NCI-H748 treated with DMSO at 0.1 percent for 48 hours (cell line): ENCODE measurements at places on chromosomes 12 and 14.

DNA sequence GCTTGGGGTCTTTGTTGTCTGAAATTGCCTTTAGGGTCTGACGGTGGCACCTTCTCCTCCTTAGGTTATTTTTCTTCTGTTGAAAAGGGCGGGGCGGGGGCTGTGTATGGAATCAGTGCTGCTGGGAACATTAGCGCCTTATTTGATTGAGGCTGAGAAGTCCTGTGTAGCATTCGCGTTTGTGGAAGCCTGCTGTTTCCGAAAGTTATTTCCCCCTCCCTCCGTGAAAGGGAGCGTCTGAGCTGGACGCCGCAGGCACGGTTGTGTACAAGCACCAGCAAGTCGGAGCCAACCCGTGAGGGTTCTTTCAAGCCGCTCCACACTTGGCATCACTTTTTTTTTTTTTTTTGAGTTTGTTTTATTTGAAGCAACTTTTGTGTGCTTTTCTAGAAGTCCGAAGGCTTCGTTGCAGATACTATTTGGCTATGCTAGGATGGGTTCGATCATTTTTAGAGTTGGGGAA lies 1.1 kb downstream of the SYNE2 start:
- DNase-seq, result peak; percentile 60

DNA sequence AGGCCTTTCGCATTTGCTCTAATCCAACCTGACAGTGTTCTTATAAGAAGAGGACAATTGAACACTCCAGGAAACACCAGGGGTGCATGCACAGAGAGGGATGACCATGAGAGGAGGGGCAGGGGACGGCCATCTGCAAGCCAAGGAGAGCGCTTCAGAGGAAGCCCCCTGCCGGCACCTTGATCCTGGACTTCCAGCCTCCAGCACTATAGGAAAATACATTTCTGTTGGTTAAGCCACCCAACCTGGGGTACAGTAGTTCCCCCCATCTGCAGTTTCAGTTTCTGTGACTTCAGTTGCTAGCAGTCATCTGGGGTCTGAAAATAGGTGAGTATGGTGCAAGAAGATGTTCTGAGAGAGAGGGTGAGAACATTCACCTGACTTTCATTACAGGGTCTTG lies 64.7 kb downstream of the CLMN start:
- DNase-seq, result no peak

GRCh38 chr14:101233808-101234207 lies 327.5 kb upstream of the DIO3 start:
- no peak for DNase-seq

- DNase-seq, result peak; percentile 58
These were observed 34.9 kb downstream of the KRT80 start for GRCh38 chr12:52156757-52157565.

DNA sequence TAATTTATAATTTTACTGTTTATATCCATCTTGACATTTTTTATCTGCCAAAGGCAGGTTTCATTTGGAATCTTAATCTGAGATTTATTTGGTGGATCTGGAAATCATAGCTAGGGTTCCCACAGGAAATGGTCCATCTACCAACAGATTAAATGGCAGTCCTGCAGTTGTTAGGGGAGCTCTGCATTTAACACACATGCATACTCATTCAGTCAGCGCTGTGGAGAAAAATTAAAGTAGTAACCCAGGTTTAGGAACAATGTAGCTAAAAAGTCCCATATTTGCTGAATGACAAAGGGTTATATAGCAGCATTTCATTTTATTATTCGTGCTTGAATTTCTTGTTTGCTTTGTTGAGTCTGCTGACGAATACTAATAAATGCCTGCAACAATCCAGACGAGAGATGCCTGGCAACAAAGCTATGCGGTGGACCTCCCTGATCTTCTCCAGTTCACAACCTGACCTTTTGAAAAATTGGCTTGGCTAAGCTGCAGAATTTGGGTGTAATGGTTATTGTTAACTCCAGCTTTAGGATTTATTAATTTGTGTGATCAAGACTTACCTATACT lies 59.8 kb downstream of the MIPOL1 start:
- DNase-seq, result peak; percentile 83

DNA sequence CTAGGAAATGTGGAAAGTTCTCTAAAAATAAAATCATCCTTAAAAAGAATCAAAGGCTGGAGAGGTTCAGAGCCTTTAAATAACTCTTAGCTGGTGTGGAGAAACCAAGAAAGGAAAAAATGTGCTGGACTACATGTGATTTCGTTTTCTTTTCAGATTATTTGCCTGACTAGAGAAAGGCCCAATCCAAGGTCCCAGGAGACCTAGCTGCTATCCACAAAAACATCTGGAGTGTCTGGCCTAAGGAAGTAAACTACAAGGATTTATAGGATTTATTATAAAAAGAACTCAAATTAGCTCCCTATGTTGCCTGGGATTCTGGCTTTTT lies 774 bp upstream of the TMEM30B start:
- DNase-seq, result no peak

GRCh38 chr12:80156306-80156705 lies 57.0 kb downstream of the OTOGL start:
- DNase-seq, result no peak

GRCh38 chr14:37709419-37710195 lies 114.2 kb downstream of the TTC6 start:
- DNase-seq, result no peak

- no peak for DNase-seq
These were observed 116.9 kb downstream of the DIP2B start for GRCh38 chr12:50621399-50622300.

GRCh38 chr12:46944088-46944487 lies 118.3 kb upstream of the SLC38A4 start:
- no peak for DNase-seq

DNA sequence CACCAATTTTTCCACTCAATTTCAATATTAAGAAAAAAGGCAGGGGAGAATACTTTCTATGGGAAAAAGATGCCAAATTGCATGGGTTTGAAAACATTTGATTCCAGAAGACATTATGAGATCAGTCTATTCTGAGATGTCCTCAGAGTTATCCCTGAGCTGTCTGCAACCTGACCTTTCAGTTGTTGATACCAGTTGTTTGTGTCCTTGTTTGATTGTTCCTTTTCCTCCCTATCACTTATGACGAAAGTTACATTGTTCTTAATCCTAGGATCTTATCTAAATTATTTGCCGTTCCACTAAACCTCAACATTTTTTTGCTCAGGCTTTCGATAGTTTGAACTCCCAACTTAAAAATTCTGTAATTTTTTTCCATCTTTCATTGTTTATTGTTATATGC lies 336.3 kb upstream of the NOVA1 start:
- no peak for DNase-seq

DNA sequence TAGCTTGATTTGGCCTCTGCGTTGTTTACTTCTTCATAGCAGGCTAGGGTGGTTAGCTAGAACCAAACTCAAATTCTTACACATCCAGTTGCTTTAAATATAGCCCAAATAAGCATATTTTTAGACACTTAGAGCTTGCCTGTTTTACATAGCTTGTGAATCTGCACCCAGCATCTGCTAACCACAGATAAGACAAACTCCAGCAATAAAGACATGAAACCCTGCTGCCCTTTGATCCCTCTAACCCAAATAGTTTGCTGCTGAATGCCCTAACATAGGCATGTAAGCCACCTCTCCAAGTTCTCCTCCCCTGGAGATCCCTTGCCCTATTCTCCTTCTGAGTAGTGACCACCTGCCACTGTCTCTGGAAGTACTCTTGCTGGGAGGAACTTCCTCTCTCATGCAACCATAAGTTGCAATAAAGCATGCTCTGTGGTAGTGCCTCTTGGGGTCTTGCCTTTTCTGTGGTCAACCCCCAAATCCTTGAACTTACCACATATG lies 185.6 kb downstream of the TMEM117 start:
- no peak for DNase-seq
